Caco-2 (cell line): ENCODE measurements at places on chromosomes 5 and 9. TPM values are rescaled to one million over a fixed set of nuclear protein-coding genes. Genes with fewer than 3 reads are reported as not detected.

Gene CDKN2B-AS1
- total RNA-seq, result 1.2 and 2.1 TPM in 2 replicates

DNA sequence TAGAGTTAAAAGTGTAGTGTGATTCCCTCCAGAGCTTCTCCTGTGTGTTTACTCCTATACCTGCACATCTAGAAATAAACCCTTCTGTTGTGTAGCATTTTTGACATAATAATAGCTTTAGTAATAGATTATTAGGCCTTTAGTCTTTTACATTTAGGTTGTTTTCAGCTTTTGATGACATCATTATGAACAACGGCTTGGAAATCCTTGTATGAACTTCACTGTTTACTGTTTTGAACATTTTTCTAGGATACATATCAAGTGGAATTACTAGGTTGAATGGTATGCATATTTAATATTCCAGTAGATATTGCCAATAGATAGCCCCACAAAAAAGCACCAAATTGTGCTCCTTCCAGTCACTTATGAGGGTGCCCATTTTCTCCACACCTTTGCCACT lies 174.0 kb downstream of the ARHGAP26 start:
- no peak for DNase-seq
- no peak overlapping the region for H3K4me3 ChIP-seq
- no peak overlapping the region for H3K27ac ChIP-seq
- peaks cover 4% of the 10 kb centered on the region; the same call in 1 of the 2 replicates for H3K4me1 ChIP-seq
- H3K36me3 ChIP-seq, result no peaks in the 10 kb centered on the region

GRCh38 chr5:164175083-164175482 lies 669.7 kb downstream of the MAT2B start:
- DNase-seq, result no peak
- H3K36me3 ChIP-seq, result no peaks in the 10 kb centered on the region
- H3K27ac ChIP-seq, result no peak overlapping the region

DNA sequence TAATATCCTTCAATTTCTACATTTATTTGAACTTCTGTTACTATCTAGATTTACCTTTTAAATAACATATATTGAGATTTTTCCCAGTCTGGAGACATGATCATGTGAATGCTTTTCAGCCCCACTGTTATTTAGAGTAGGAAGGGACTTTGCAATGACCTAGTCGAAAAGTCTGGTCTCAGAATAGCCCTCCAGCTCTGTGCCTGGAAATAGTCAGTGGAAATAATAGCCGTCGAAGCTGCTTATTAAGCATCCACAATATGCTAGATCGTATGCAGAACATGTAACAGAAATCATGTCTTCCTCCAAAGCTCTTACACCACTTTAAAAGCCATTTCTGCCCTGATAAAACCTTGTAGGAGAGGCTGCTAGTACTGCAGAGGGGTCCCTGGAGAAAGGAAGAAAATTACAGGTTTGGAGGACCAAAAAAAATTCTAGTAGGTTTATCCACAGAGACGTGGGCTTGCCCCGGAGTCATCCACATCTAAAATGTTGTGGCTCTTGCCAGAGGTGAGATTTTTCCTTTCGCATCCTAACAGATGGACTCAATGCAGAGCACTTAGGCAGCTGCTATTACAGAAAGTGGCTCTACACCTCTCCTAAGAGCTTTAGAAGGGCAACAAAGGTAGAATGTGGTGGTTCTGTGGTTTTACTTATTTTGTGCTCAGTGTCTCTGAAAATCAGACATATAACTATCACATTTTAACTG lies 2.5 kb upstream of the FGF1 start:
- H3K36me3 ChIP-seq, result no peaks in the 10 kb centered on the region
- H3K27me3 ChIP-seq, result no peaks in the 10 kb centered on the region
- DNase-seq, result no peak
- H3K27ac ChIP-seq, result no peak overlapping the region
- no peaks in the 10 kb centered on the region for H3K4me1 ChIP-seq
- H3K4me3 ChIP-seq, result no peak overlapping the region

Gene WNK2
- 21.7 and 23.4 TPM in 2 replicates for total RNA-seq

- H3K36me3 ChIP-seq, result no peaks in the 10 kb centered on the region
- no peak overlapping the region for H3K4me3 ChIP-seq
- H3K27ac ChIP-seq, result no peak overlapping the region
- DNase-seq, result no peak
- H3K4me1 ChIP-seq, result no peaks in the 10 kb centered on the region
- H3K27me3 ChIP-seq, result no peaks in the 10 kb centered on the region
These were observed 46.8 kb upstream of the ELL2 start for GRCh38 chr5:96008487-96008886.

Gene DYNC2I2
- 80.2 and 80.8 TPM in 2 replicates for total RNA-seq
